ENCODE measurements at places on chromosomes 12 and 14.

GRCh38 chr12:26187014-26187798 lies 8.2 kb upstream of the SSPN start:
- peak; percentile 10 for DNase-seq

GRCh38 chr12:108305520-108305919 lies 33.6 kb downstream of the CMKLR1 start:
- peak; percentile 93 for DNase-seq

DNA sequence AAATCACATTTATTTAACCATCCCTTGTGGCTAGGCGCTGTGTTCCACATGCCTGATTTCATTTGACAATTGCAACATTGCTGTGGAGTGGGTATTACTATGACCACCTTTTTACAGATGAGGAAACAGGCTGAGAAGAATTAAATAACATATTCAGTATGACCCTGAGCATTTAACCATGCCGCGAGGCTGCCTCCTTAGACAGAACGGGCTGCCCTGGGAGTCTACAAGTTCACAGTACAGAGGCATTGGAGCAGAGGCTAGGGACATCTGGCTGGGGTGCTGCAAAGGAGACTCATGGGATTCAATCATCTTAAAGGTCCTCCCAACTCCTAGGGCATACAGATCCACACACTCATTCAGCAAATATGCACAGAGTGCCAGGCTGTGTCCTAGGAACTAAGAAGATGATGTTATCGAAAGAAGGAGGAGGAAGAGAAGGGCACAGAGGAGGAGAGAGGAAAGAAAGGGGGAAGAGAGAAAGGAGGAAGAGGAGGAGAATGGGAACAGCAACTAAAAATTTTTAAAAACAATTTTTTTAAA lies 164.7 kb upstream of the CCND2 start:
- peak; percentile 12 for DNase-seq

- peak; percentile 75 for DNase-seq
These were observed 920 bp downstream of the CDK17 start for GRCh38 chr12:96399120-96399918.

GRCh38 chr12:66838366-66838765 lies 159.5 kb upstream of the GRIP1 start:
- no peak for DNase-seq

DNA sequence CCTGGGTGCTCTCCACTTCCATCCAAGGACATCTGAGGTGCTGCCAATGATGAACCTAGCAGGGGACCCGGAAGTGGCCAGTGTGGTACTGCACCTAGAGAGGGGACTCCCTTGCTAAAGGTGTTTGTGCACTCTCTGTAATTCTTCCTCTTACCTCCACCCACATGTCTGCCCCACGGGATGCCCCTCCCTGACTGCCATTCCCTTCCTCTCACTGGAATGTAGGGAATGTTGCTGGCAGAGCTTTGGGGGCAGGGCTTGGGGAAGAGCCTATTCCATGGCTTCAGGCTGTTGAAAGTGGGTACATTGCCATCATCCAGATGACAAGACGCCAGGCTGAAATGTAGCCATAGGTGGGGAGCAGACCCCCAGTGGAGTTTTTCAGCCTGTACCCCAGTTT lies 153.2 kb downstream of the SMOC1 start:
- DNase-seq = no peak

DNA sequence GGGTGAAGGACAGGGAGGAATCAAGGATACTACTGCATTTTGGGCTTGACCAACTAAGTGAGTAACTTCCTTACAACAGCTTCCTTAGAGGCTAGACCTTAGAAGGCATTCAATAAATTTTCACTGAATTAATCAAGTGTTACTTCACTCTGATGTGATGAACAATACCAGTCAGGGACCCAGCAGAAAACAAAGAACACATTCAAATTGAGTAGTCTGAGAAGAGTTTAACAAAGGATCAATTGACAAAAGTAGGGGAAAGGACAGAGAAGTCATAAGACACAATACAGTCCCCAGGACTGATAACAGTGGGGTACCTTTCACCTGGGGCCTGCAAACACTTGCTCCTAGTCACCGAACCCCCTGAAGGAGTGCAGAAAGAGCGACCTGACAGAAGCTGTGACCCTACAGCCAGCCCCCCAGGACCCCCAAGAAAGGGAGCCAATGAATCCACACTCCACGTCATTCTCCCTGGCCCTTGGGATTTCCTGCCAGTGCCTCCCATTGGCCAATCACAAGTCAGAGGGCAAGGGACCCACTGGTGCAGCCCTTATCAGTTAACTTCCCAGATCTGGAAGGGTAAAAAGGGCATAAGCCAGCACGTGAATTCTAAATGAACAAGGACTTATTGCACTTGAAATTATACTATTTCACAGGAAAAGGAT lies 6.9 kb downstream of the ANAPC5 start:
- DNase-seq = no peak

GRCh38 chr12:50059440-50060119 lies 2.2 kb downstream of the ASIC1 start:
- no peak for DNase-seq
